ENCODE measurements at places on chromosomes 16 and 17. TPM values are rescaled to one million over a fixed set of nuclear protein-coding genes. Genes with fewer than 3 reads are reported as not detected.

DNA sequence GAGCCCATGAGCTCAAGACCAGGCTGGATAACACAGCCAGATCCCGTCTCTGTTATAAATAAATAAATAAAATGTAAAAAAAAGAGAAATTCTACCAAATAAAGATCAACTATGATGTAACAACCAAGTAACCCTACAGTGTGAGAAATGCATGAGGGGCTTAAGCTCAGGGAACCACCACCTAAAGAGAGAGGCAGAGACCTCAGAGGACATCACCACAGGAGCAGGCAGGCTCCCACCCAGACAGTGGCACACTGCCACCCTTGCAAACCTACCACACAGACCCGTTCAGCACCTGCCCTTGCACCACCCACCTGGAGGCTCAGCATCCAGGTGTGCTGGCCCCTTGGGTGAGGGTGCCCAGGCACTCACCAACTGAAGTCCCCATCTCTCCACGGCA lies 45.6 kb downstream of the ANKRD11 start:
- H3K4me1 ChIP-seq, result peaks cover 96% of the 10 kb centered on the region
- H3K36me3 ChIP-seq, result no peaks in the 10 kb centered on the region
- no peak overlapping the region for H3K27ac ChIP-seq
- DNase-seq, result no peak

DNA sequence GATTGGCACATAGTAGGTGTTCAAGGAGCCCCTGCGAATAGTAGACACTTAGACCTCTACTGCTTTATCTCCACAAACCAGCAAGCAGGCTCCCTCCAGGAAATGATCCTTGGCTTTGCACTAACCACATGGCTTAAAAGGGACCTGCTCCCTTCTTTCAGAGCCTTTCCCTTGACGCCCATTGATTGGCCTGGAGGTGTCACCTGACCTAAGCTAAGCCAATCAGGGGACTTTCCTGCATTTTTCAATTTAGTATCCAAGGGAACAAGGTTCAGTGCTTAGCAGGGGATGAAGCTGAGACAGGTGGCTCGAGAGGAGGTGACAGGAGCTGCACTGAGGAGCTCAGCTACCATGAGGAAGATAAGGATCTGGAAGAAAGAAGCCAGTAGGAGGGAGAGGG lies 52.8 kb downstream of the CLEC19A start:
- no peak overlapping the region for H3K4me3 ChIP-seq
- no peaks in the 10 kb centered on the region for H3K27me3 ChIP-seq
- H3K36me3 ChIP-seq, result no peaks in the 10 kb centered on the region
- no peaks in the 10 kb centered on the region for H3K4me1 ChIP-seq

ITGAL gene
- total RNA-seq, result 363 TPM

- no peak for DNase-seq
- H3K4me3 ChIP-seq, result no peak overlapping the region
- no peaks in the 10 kb centered on the region for H3K27me3 ChIP-seq
Measured at GRCh38 chr17:39828443-39828842, 35.7 kb downstream of the IKZF3 start.

DNA sequence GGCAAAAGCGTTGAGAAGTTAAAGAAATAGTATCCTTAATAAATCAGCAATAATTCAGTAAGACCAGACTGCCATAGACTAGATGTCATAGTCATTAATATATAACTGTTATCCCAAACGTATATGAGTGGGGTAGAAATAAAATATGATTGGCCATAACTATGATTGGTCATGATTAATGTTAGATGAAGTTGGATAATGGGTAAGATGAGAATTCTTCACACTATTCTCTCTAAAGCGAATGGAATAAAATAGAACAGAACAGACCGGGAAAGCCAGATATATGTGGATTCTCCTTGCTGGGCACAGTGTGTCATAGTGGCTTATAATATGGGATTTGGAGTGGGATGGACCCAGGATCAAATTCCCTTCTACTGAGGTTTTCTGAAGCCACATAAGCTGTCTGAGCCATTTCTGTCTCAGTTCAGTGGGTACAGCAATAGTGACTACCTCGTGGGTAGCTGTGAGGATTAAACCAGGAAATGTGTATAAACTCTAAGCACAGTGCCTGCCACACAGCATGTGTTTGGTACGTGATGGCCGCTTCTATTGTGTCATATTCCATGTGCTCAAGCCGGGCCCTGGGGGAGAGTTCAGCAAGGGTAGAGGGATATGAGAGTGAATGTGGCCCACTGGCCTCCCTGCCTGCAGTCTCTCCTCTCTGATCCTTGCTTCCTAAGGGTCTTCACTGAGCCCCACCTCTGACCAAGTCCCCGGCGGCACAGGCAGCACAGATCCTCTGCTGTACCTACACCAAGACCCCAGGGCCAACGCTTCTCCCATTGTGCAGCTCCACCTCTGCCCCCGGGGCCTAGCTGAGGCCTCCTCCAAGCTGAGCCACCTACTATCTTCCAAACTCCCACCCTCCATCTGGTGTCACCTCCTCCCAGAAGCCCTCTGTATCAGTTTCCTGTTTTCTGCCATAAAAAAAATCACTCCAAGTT lies 3.7 kb downstream of the CETP start:
- no peak for DNase-seq
- no peaks in the 10 kb centered on the region for H3K36me3 ChIP-seq
- H3K4me3 ChIP-seq, result no peak overlapping the region
- H3K27ac ChIP-seq, result no peak overlapping the region
- H3K27me3 ChIP-seq, result no peaks in the 10 kb centered on the region

DNA sequence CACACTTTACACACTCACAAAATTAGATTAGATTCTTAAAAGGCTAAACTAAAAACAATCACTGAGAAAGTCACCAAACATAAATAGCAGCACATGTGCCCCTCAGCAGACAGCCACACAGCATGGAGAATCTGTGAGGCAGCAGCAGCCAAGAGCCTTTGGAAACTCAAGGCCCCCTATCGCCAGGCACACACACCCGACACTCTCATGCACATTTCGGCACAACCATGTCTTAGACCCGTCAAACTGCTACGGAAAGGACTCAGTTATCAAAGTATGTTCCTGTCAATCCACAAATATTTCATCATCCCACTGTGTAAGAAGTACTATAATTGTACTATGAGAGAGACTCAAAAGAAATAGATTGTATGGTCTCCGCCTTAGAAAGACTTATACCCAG lies 20.9 kb downstream of the UBE2O start:
- no peaks in the 10 kb centered on the region for H3K27me3 ChIP-seq
- no peak overlapping the region for H3K27ac ChIP-seq
- no peak for DNase-seq
- no peaks in the 10 kb centered on the region for H3K36me3 ChIP-seq
- H3K4me1 ChIP-seq, result no peaks in the 10 kb centered on the region

- H3K4me1 ChIP-seq, result peaks cover 45% of the 10 kb centered on the region
- H3K36me3 ChIP-seq, result peaks cover 21% of the 10 kb centered on the region
Measured at GRCh38 chr16:88681084-88681680, 5.1 kb downstream of the SNAI3 start.

DNA sequence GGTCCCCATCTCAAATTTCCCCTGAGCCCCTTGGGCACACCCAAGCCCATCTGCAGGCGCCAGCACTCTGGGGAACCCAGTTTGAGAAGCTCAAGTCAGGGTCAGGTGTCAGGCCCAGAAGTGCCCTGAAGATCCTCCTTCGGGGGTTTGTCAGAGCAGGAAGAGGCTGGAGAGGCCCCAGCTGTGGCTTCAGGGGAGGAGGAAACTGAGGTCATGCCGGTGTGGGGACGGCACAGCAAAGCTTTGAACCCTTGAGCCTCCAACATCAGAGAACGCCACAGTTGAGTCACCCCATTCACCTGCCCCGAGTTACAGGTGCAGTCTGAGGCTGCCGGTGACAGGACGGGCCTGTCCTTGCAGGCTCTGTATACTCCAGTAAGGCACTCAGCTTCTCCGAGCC lies 140.2 kb upstream of the CIBAR2 start:
- no peak for DNase-seq
- H3K36me3 ChIP-seq, result no peaks in the 10 kb centered on the region
- no peaks in the 10 kb centered on the region for H3K27me3 ChIP-seq
- H3K4me3 ChIP-seq, result no peak overlapping the region
- no peak overlapping the region for H3K27ac ChIP-seq

- no peaks in the 10 kb centered on the region for H3K4me1 ChIP-seq
- no peak overlapping the region for H3K27ac ChIP-seq
- H3K36me3 ChIP-seq, result no peaks in the 10 kb centered on the region
- no peaks in the 10 kb centered on the region for H3K27me3 ChIP-seq
- H3K4me3 ChIP-seq, result no peak overlapping the region
Measured at GRCh38 chr16:64762211-64762610, 359.7 kb downstream of the CDH11 start.

GRCh38 chr16:50901062-50901461 lies 159.2 kb downstream of the CYLD start:
- H3K27ac ChIP-seq, result no peak overlapping the region
- no peaks in the 10 kb centered on the region for H3K36me3 ChIP-seq
- no peaks in the 10 kb centered on the region for H3K4me1 ChIP-seq
- no peak overlapping the region for H3K4me3 ChIP-seq
- peaks cover under 1% of the 10 kb centered on the region for H3K27me3 ChIP-seq

- no peaks in the 10 kb centered on the region for H3K4me1 ChIP-seq
- no peaks in the 10 kb centered on the region for H3K27me3 ChIP-seq
- no peak overlapping the region for H3K27ac ChIP-seq
- no peaks in the 10 kb centered on the region for H3K36me3 ChIP-seq
Measured at GRCh38 chr16:59612094-59612493, 878.0 kb upstream of the GOT2 start.

KRT12 gene
- not detected for total RNA-seq

LCAT gene
- total RNA-seq, result 12.8 TPM

SEPTIN1 gene
- 193 TPM for total RNA-seq

GRCh38 chr17:12655936-12656335 lies 9.8 kb upstream of the MYOCD start:
- H3K27me3 ChIP-seq, result no peaks in the 10 kb centered on the region
- no peaks in the 10 kb centered on the region for H3K4me1 ChIP-seq
- DNase-seq, result no peak
- H3K27ac ChIP-seq, result no peak overlapping the region

SPATA22 gene
- total RNA-seq, result not detected

DNA sequence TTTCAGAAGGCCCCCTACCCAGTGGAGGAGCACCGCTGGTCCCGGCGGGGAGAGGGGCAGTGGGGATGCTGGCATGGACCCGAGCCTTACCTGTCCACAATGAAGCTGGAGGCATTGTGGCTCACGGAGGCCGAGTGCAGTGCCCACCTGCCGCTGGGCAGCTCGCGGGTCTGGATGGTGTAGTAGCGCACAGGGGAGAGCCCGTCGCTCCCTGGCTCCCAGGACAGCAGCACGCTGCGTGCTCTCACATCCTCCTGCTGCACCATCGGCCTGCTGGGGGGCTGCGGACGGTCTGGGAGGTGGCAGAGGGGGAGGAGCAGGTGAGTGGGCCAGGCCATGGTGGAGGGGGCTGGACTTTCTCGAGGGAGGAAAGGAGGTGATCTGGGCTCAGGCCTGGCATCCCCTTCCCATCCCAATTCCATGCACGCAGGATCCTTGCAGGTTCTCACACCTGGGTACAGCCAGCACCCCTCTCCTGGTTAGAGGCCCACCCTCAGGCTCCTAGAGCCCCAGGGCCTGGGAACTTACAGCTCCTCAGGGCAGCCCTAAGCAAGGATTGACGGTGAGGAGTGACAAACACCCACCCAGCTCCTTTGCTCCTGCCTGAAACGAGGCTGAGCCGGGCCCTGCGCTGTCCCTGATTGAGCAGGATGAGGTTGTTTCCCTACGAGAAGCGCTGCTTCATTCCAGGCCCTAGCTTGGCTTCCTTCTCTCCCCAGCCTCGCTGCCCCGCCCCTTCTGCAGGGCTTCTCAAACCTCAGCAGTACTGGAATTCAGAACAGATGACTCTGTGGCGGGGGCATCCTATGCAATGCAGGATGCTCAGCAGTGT lies 76.2 kb upstream of the CDC42EP4 start:
- H3K4me3 ChIP-seq, result no peak overlapping the region
- DNase-seq, result no peak
- no peak overlapping the region for H3K27ac ChIP-seq
- no peaks in the 10 kb centered on the region for H3K4me1 ChIP-seq

MARVELD3 gene
- not detected for total RNA-seq

PRCD gene
- 0.53 TPM for total RNA-seq
